Activated T-cell treated with anti-CD3 and anti-CD28 coated beads, Interleukin-2, amount 50 U/mL, for 24 hours (primary cell): ENCODE measurements at places on chromosomes 5 and 9.

DNA sequence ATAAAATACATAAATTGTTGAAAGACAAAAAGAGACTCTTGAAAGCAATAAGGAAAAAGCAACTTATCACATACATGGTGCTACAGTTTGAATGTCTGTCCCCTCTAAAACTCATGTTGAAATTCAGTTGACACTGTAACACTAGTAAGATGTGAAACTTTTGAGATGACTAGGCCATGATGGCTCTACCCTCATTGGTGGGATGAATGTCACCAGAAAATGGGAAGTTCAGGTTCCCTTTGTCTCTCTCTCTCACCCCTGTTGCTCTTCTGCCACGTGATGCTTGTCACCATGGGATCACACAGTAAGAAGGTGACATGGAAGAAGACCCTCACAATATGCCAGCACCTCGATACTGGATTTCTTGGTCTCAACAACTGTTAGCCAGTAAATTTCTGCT is 50.3 kb upstream of the SPTLC1 start:
- DNase-seq = no peak
- peaks cover 19% of the 10 kb centered on the region for H3K27me3 ChIP-seq
- H3K4me1 ChIP-seq = no peaks in the 10 kb centered on the region

- H3K4me3 ChIP-seq = no peak overlapping the region
- DNase-seq = no peak
- H3K27me3 ChIP-seq = peaks cover 2% of the 10 kb centered on the region
- no peaks in the 10 kb centered on the region for H3K36me3 ChIP-seq
- H3K4me1 ChIP-seq = peaks cover 6% of the 10 kb centered on the region
Observed at GRCh38 chr9:20023961-20024571, 235.2 kb upstream of the SLC24A2 start.

GRCh38 chr5:52798938-52799337 is 11.2 kb downstream of the ITGA1 start:
- H3K4me3 ChIP-seq = peak overlapping the region; percentile 90
- no peak for DNase-seq
- H3K36me3 ChIP-seq = peaks cover 42% of the 10 kb centered on the region

GRCh38 chr9:4238522-4238921 is 61.3 kb downstream of the GLIS3 start:
- H3K4me1 ChIP-seq = peaks cover 53% of the 10 kb centered on the region
- DNase-seq = no peak
- no peaks in the 10 kb centered on the region for H3K36me3 ChIP-seq
- no peaks in the 10 kb centered on the region for H3K27me3 ChIP-seq
- H3K27ac ChIP-seq = peak overlapping the region; percentile 85

DNA sequence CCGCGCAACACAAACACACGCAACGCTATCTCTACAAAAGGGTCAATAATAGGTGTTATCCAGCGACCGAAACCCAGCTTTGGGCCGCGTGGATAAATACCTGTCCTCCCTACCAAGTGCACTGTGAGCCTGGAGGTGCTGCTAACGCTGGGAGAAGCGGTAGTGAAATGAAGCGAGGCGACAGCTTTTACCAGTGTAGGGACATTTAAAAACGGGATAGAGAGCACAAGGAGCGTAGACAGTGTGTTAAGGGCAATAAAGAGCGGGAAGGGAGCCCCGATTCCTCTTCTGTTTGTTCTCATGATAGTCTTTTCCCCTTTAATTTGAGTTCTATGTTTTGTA is 421 bp upstream of the DEPDC1B start:
- H3K27me3 ChIP-seq = peaks cover 7% of the 10 kb centered on the region
- peak overlapping the region; percentile 90 for H3K27ac ChIP-seq
- peaks cover 5% of the 10 kb centered on the region for H3K36me3 ChIP-seq
- H3K4me1 ChIP-seq = peaks cover 16% of the 10 kb centered on the region
- H3K4me3 ChIP-seq = peak overlapping the region; percentile 86
- no peak for DNase-seq

- H3K36me3 ChIP-seq = no peaks in the 10 kb centered on the region
- H3K4me1 ChIP-seq = no peaks in the 10 kb centered on the region
- no peak overlapping the region for H3K27ac ChIP-seq
- no peak for DNase-seq
- H3K4me3 ChIP-seq = no peak overlapping the region
Observed at GRCh38 chr9:12878351-12878978, 103.6 kb downstream of the LURAP1L start.

DNA sequence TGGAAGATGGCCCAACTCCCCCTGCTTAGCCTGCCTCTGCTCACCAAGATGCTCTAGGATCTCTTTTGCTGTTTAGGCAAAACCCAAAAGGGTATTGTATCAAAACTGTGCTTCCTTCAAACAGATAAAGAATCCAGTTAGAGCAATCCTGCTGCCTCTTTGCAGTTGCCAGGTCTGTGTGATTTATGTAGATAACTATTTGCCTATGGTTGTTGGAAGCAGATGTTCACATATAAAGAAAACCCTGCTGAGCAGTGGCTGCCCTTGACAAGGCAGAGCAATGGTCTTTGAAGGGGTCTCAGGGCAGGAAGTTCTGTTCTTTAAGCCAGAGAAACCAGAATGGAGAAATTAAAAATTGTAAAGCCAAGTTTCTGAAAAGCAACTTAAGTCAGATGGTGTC is 68.6 kb downstream of the LRRC70 start:
- H3K27me3 ChIP-seq = no peaks in the 10 kb centered on the region
- no peak for DNase-seq
- no peak overlapping the region for H3K27ac ChIP-seq
- H3K36me3 ChIP-seq = peaks cover 3% of the 10 kb centered on the region

DNA sequence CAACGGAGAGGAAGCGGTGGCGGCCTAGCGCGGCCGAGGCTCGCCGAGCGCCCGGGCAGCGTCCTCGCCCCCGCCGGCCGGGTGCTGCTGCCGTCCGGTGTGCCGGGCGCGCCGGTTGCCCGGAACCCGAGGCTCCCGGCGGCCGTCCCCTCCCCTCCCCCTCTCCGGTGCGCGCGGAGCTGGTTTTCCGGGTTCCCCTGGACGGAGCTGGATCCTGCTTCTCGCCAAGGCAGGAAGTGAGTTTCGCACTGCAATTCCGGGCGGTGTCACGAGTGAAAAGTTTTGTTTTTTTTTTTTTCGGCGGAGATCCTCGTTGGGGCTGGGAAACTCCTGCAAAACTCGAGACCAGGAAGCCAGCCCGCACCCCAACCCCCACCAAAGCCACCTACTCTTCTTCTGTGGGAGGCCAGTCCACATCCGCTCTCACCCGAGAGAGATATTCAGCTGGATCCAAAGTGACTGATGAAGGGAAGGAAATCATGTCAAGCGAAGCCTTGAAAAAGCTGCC is at the start of gene ERBIN:
TSS of gene ERBIN (plus strand) at position 300 of the 508 bp plus-strand sequence. CDS start 66,144 bp downstream, outside the sequence.
- H3K27ac ChIP-seq = peak within 1 kb of the TSS; percentile 97
- no peaks in the 10 kb centered on the region for H3K27me3 ChIP-seq
- DNase-seq = peak; percentile 81
- H3K4me1 ChIP-seq = peaks cover 38% of the 10 kb centered on the region
- peaks cover 33% of the 10 kb centered on the region for H3K36me3 ChIP-seq

DNA sequence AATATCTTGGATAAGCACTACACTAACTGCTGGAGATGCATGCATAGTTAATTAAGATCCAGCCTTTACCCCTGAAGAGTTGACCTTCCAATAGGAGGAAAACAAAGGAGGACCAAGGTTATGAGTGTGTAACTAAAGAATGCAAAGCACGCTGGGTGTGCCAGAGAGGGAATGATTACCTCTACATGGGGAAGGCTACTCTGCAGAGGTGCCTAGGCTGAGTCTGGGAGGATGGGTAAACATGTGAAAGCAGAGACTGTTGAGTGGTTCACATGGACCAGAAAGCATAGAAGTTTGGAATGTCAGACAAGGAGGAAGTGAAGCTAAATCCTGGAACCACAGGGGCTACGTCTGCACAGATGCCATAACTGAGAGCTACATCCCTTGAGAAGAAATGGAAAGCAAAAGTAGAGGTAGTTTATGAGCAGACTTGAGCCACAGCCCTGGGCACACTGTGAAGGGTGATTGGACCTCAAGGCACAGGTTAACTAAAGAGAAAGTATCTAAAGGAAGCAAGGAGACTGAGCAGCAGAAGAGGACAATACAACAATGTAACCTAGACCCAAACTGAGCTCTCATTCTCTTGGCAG is 176.2 kb downstream of the DENND1A start:
- H3K27ac ChIP-seq = no peak overlapping the region
- H3K27me3 ChIP-seq = no peaks in the 10 kb centered on the region
- H3K36me3 ChIP-seq = peaks cover 22% of the 10 kb centered on the region

GRCh38 chr5:14830210-14831005 is 41.2 kb downstream of the ANKH start:
- no peak overlapping the region for H3K4me3 ChIP-seq
- H3K4me1 ChIP-seq = peaks cover 57% of the 10 kb centered on the region
- no peaks in the 10 kb centered on the region for H3K27me3 ChIP-seq
- no peak overlapping the region for H3K27ac ChIP-seq
- peaks cover 30% of the 10 kb centered on the region for H3K36me3 ChIP-seq

DNA sequence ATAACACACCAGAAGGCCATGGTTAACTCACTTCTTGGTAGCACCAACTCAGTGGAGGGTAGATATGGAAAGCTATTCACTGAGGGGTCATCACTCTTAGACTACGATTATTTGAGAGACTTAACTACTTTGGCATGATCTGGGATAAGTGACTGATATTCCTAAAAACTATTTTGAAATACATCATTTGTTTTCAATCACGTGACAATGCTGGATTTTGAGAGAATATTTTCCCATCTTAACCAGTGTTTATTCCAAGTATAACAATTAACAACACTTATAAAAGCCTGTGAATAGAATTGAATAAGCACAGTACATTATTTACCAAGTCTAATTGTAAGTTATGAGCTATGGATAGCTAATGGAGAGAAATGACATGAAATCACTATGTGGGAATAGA is 22.4 kb upstream of the CYLC2 start:
- no peaks in the 10 kb centered on the region for H3K27me3 ChIP-seq
- no peak for DNase-seq
- H3K4me3 ChIP-seq = no peak overlapping the region
- H3K36me3 ChIP-seq = no peaks in the 10 kb centered on the region
- H3K27ac ChIP-seq = no peak overlapping the region

GRCh38 chr9:36924071-36924470 is 110.0 kb downstream of the PAX5 start:
- peak overlapping the region; percentile 51 for H3K27ac ChIP-seq
- H3K4me1 ChIP-seq = peaks cover 40% of the 10 kb centered on the region
- no peak for DNase-seq
- H3K4me3 ChIP-seq = no peak overlapping the region
- H3K27me3 ChIP-seq = peaks cover 59% of the 10 kb centered on the region
- no peaks in the 10 kb centered on the region for H3K36me3 ChIP-seq

DNA sequence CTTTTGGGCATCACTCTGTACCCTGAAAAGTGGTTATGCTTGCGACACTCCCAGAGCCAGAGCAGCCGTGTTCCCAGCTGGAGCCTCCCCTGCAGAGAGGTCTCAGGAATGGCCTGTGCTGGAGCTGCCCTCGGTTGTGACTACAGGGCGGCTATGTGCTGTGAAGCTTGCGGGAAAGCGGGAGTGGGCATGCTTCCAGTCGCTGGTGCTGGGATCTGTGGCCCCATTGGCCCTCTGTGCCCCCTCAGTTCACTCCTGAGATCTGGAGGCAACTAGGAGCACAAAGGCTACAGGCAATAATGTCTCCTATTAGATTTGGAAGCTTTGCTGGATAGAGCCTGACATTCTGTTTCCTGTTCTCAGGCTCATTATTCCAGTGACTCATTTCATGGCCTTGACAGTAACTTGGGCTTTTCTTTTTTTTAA is 56.9 kb downstream of the GPR107 start:
- H3K36me3 ChIP-seq = peaks cover 68% of the 10 kb centered on the region
- H3K27ac ChIP-seq = peak overlapping the region; percentile 57
- no peak for DNase-seq
- H3K4me1 ChIP-seq = peaks cover 51% of the 10 kb centered on the region

- H3K27ac ChIP-seq = no peak overlapping the region
- no peak for DNase-seq
- peaks cover 43% of the 10 kb centered on the region for H3K27me3 ChIP-seq
- peaks cover 6% of the 10 kb centered on the region for H3K4me1 ChIP-seq
- H3K4me3 ChIP-seq = no peak overlapping the region
Observed at GRCh38 chr9:132716007-132716406, 45.7 kb downstream of the GTF3C4 start.

- no peak overlapping the region for H3K27ac ChIP-seq
- H3K4me3 ChIP-seq = peak overlapping the region; percentile 13
- H3K4me1 ChIP-seq = peaks cover 9% of the 10 kb centered on the region
- no peaks in the 10 kb centered on the region for H3K36me3 ChIP-seq
- DNase-seq = peak; percentile 65
- peaks cover 28% of the 10 kb centered on the region for H3K27me3 ChIP-seq
Observed at GRCh38 chr9:70111042-70111602, 67.5 kb downstream of the MAMDC2 start.

DNA sequence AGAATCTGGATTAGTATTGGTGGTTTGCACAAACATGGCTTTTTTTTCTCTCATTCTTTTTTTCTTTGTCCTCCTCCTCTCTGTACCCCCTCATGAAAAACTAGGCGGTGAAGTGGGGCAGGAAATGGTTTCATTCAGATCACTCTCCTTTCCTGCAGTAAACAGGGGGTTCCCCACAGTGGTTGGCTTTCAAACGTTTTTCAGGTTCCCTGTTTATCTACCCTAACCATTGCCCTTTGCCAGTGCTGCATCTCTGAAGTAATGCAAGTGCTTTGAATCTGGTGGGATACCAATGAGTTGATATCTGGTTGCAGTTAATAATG is 29.8 kb downstream of the NR4A3 start:
- no peak overlapping the region for H3K4me3 ChIP-seq
- peaks cover 37% of the 10 kb centered on the region for H3K4me1 ChIP-seq
- H3K27me3 ChIP-seq = no peaks in the 10 kb centered on the region

DNA sequence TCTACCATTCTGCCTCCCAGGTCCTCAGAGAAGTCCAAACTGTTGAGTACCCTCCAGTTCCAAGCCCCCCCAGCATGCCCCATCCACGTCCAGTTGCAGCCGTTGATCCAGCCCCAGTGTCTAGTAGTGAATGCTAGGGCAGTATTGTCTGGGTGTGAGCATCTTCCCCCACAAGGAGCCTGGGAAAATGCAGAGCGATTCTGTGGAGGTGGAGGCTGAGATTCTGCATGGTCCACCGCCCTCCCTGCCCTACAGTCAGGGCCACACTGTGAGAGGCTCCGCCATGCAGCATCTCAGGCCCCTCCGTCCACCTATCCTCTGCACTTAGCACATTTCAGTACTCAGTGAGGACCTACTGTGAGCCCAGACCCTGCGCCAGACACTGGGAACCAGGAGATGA is 135.9 kb downstream of the GABBR2 start:
- H3K4me1 ChIP-seq = peaks cover 17% of the 10 kb centered on the region
- H3K4me3 ChIP-seq = no peak overlapping the region
- H3K27ac ChIP-seq = no peak overlapping the region

DNA sequence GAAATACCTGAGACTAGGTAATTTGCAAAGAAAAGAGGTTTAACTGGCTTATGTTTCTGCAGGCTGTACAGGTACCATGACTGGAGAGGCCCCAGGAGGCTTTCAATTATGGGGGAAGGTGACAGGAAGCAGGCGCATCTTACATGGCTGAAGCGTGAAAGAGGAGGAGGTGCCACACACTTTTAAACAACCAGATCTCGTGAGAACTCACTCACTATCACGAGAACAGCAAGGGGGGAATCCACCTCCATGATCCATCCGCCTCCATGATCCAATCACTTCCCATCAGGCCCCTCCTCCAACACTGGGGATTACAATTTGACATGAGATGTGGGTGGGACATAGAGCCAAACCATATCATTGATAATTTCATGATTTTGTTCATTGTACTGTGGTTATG is 2.5 kb upstream of the MED27 start:
- H3K27ac ChIP-seq = no peak overlapping the region
- DNase-seq = no peak
- no peak overlapping the region for H3K4me3 ChIP-seq

- peaks cover 12% of the 10 kb centered on the region for H3K27me3 ChIP-seq
- no peaks in the 10 kb centered on the region for H3K4me1 ChIP-seq
- H3K4me3 ChIP-seq = no peak overlapping the region
- H3K36me3 ChIP-seq = no peaks in the 10 kb centered on the region
- no peak for DNase-seq
- H3K27ac ChIP-seq = no peak overlapping the region
Observed at GRCh38 chr9:133260334-133261102, 14.5 kb downstream of the ABO start.
